ENCODE measurements at places on chromosomes 11 and 22.

GRCh38 chr11:47399860-47400767 lies 8.3 kb upstream of the SLC39A13 start:
- DNase-seq: peak; percentile 84

- DNase-seq: no peak
Observed at GRCh38 chr11:70491696-70492472, 93.6 kb downstream of the CTTN start.

DNA sequence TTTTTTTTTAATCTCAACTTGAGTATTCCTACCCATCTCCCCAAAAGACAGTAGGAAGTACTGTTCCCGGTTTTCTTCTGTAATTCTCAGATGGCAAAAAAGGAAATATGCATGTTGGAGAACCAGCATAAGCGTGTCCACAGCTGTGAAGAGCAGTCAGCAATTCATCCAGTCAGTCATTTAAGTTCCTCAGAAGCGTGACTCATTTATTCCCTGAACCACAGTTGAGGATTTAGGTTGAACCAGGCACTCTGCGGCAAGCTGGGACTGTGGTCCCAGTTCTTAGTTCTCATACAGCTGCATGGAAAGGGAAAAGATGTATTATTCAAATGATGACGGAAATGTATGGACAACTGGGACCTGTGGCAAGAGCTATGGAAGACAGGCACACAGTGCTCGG lies 61.0 kb upstream of the MYO18B start:
- no peak for DNase-seq

DNA sequence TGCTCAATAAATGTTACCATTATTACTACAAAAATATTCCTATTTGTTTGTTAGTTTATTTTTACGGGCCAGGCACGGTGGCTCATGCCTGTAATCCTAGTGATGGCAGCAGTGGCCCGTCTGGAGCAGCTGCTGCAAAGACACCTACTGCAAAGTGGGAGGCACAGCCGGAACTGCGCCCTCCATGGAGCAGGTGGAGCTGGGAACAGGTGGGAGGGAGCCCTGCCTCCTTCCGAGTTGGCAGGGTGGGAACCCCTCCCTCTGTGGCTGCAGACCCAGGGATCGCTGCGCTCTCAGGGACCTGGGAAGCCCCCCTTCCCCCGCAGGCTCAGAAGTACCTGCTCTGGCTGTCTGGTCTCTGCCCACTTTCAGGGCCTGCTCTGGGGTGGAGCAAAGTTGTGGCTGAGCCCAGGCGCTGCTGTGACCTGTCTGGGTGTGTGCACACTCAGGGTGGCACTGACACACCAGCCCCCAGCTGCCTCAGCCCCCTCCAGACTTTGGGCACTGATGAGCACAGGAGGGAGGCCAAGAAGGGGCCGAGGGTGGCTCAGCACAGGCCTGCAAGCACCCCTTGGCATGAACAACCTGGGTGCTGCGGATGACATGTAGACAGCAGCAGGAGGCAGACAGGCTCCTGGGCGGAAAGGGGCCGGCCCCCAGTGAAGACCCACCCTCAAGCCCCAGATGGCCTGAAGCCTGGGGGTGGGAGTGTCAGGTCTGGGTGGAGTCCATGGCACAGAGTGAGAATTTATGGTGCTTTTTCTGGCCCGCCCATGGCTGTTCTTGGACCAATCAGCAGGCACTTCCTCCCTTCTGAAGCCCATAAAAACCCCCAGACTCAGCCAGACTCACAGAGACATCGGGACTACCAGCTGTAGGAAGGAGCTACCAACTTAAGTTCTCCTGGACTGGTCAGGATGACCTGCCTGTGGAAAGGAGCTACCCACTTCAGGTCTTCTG lies 103.7 kb upstream of the CLMP start:
- DNase-seq: no peak

- DNase-seq: no peak
Observed at GRCh38 chr11:128689948-128690664, 3.8 kb upstream of the FLI1 start.

DNA sequence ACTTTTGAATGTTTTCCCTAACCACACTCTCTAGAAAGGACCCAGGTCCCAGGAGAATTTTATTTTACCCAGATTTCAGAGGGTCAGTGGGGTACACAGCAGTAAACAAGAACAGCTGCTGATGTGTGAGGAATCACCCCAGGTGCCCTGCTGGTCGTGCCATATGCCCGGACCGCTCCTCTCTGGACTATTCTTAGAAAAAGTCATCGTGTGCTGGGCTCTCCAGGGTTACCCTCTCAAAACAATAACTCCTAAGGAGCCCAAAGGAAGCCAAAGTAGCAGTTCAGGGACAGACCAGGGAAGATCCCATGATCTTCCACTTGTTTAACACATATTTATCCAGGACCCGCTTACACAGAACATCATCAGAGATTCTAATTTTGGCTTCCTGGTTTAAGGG lies 29.7 kb downstream of the LRP4 start:
- no peak for DNase-seq

DNA sequence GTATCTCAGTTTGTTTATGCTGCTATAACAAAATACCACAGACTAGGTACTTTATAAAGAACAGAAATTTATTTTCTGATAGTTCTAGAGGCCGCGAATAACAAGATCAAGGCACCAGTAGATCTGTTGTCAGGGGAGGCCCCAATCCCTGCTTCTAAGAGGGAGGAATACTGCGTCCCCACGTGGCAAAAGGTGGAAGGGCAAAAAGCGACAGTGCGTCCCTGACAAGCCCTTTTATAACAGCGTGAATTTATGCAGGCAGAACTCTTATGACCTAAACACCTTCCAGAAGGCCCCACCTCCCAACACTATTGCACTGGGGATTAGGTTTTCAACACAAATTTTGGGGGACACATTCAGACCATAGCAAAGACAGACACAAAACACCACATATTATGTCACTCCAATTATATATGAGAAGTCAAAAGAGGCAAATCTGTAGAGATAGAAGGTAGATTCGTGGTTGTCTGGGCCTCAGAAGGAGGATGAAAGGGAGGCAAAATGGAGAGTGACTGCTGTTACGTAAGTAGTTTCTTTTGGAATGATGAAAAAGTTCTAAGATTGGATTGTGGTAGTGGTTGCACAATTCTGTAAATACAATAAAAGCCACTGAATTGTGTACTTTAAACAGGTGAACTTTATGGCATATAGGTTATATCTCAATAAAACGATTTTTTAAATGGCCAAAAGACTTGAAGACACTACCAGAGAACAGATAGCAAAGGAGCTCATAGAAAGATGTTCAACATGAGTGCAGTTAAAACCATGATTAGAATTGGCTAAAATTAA lies 30.1 kb upstream of the TNRC6B start:
- DNase-seq: no peak

DNA sequence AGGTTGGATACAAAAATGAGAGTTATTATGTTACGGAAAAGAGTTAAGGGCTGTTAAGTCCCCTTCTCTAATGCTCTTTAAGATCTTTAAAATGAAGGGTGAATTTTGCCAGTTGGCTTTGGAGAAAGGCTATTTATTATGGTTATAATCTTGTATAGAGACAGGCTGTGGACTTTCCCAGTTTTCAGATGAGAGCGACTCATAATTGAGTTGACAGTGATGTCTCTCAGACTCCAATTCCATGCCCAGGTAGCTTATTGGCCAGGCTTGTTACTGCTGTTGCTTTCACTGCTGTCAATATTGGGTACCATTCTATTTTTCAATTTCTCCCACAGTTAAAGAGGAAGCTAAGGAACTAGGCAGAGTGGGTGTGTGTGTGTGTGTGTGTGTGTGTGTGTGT lies 13.1 kb downstream of the ENDOD1 start:
- DNase-seq: no peak

DNA sequence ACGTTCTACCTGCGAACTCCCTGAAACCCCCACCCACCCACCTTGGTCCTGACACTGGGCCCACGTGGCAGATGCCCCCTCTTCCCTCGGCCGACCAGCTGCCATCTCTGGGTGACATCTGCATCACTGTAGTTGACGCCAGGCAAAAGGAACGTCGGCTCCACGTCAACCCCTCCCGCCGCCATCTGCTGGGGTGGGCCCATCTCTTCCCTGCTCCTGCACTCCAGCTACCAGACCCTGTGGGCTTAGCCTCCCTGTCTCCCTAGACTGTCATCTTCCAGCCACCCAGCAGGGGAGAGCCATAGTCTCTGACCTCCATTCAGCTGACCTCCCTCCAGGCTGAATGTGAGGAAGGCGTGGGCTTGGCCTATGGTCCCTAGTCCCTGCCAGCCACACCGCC lies 21.4 kb downstream of the CHID1 start:
- DNase-seq: no peak

DNA sequence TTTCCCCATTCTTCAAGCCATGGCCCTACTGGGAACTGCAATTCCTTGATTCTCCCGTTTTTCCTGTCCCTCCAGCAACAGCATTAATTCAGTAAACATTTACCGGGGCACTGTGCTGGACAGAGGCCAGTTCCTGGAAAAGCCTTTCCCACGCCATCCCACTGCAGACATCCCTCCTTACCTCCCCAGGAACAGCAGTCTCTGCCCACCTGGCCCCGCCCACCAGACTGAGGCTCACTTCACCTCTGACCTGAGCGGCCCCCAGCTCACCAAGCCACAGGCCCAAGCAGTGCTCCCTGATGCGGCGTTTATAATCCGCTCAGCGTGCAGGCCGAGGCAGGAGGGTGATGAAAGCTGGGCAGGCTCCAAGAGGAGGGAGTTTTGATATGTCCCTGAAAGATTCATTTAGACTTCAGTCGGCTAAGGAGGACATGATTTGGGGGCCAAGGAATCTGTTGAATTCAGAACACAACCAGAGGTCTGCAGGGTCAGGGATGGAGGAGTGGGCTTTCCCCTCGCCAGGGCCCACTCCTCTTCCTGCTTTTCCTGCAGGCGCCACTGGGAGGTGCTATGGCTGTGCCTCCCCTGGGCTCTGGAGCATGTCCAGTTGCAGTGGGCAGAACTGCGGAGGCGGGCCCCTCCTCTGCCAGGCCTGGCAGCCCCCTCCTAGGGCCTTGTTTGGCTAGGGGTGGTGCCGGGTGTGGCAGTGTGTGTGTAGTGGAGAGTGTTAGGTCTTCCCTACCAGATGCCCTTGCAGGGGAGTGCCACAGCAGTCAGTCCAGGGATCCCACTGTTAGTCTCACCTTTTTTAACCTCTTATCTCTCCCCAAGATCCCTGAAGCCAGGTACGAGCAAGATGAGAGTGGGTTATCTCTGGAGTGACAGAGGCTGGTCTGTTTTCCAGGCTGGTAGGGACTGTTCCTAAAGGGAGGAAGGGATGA lies 1.4 kb upstream of the TAGLN start:
- no peak for DNase-seq

GRCh38 chr11:117371453-117371852 lies 43.8 kb downstream of the CEP164 start:
- no peak for DNase-seq

DNA sequence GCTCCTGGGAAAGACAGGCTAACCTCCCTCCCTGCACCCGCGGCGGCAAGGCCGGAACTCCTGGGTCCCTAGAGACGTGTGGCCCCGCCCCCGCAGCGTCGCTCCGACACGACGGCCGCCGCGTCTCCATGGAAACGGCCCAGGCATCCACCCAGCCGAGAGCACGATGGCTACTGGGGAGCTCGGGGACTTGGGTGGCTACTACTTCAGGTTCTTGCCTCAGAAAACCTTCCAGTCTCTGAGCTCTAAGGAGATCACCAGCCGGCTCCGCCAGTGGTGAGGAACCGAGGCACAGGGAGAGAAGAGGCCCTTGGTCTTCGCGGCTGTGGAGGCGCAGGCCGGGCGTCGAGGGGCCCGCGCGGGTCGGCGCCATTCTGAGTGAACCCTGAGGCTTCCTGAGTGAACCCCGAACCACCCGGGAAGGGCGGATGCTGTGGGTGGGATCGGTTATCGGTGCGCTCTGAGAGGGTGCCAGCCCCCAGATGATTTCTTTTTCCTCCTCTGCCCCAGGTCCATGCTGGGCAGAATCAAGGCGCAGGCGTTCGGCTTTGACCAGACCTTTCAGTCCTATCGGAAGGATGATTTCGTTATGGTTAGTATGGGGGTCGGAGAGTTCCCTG lies at the start of gene CFAP300:
Gene CFAP300, plus strand, starts transcription at position 133 of the 620 bp plus-strand sequence. Its CDS starts 34 bp downstream, at position 167.
- no peak for DNase-seq

DNA sequence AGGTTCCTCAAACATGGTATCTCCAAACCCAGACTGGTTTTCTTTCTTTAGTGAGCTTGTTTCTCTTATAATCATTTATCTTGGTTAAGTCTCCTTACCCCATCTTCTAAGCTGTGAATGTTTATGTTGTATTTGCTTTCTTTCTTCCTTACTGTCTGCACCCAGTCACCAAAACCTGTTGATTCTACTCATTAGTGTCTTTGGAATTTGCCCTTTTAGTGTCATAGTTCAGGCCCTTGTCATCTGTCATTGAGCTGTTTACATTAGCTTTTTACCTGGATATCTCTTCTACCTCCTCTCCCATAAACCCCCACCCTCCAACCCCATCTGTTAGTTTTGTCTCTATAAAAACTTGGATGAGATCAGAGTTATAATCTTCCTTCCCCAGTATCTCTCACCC lies 59.9 kb downstream of the AMOTL1 start:
- no peak for DNase-seq

- no peak for DNase-seq
Observed at GRCh38 chr11:126857860-126858808, 142.4 kb downstream of the KIRREL3 start.

GRCh38 chr22:37983860-37984791 lies at the start of gene SOX10:
Gene SOX10, minus strand, starts transcription at chr22:37984555. Its CDS starts 771 bp downstream, at chr22:37983784.
- DNase-seq: no peak

DNA sequence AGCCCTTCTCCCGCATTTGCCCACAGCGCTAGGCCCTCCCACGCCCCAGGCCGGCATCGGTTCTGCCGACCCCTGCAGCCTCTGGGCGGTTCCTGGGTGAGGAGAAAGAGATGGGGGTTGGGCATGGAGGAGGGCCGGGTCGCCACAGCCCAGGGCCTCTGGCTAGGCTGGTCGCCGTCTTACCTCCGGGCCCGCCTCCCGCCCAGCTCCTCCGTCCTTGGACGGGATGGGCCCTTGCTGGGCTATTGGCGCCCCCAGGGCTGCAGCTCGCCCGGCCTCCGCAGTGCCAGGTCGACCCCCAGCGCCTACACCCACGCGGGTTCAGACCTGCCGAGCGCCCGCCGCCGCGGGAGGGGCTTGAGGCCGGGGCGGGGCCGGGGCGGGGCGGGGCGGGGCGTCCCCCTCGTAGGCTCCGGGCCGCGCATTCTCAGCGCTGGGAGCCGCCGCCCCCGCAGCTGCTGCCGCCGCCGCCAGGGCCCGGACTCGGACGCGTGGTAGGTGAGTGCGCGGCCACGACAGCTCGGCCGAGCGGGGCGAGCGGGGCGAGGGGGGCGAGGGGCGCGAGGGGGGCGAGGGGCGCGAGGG lies at the start of gene CD151:
Gene CD151, plus strand, starts transcription at position 424 of the 585 bp plus-strand sequence. CDS start 3,118 bp downstream, outside the sequence.
- peak; percentile 59 for DNase-seq

DNA sequence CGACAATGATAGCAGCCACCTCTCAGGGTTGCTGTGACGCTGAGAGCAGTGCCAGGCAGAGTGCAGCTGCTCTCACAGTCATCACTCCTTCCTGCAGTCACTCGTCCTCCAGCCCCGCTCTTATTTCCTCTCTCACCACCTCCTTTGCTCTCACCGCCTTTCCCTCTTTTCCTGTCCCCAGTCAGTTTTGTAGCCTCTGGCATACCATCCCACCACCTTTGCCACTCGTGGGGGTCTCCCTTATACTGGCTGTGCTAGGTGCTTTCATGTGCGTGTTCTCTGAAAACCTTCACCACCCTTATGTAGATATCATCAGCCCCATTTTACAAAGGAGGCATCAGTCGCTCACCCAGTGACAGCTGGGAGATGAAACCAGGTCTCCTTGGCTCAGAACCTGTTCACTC lies 19.3 kb upstream of the ST3GAL4 start:
- DNase-seq: no peak
